NB4 (cell line): ENCODE measurements at places on chromosomes 7 and 10.

DNA sequence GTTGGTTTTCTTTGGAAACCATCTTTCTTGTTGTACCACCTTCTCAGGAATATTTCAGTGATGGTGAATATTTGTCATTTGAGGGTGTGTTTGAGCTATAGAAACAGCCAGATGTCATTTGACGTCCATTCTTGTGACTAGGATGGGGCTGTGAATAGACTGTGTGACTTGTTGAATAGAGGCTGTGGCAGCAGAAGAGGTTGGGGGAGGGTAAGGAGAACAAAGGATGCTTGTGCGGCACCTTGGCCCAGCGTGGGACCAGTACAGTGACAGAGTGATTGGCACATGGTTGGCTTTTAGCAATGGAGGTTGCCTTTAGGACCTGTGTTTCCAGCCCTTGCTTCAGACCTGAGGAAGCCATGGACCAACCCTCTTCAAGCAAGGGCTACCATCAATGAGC lies 11.3 kb downstream of the DMBT1 start:
- DNase-seq: no peak

DNA sequence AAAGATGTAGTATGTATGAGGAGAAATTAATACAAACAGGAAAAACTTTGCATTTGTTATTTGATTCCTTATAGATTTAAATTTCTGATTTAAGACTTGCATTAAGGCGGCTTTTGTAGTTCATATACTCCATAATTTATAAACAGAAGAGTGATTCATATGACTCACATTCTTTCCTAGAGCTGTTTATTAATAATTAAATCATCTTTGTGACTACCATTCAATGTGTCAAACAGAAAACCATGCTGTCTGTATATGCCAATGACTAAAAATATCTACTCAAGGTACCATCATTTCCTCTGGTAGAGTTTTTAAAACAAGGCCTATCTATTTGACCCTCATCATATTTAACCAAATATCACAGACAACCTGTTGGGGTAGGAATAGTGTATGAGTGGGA lies 501.7 kb downstream of the PARD3 start:
- DNase-seq: no peak

DNA sequence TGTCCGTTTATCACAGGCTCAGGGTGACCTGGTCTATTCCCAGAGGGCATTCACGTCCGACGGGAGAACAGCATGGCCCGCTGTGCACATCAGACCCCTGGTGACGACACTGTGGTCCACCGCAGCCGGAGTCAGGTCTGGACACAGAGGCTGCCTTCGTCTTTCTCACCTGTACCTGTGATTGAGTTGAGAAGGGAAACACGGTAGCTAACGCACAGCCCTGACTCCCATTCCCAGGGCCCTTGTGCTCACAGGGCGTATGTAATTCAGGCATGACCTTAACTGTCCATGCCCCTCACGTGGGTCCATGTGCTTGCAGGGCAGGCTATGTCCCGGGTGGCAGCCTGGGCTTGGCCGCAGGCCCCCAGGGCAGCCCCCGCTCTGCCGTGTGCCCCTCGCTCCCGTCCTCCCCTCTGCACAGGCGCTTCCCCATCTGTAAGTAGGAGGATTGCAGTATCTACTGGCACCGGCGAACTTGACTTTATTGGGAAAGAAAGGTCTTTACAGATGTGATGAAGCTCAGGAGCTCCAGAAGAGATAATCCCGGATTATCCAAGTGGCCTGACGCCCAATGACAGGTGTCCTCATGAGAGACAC lies 221.3 kb upstream of the TCERG1L start:
- no peak for DNase-seq

DNA sequence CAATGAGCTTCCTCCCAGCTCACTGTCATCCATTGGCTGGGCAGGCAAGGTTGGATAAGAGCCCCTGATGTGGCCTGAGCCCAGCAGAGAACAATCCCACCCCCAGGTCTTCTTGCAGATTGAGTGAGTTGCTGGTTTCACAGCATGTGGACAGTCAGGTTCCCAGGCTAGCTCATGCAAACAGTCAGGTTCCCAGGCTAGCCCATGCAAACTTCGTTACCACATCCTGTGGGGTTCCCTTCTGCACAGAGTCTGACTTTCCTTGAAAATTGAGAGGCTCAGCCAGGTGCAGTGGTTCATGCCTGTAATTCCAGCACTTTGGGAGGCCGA lies 67.1 kb downstream of the TMEM130 start:
- peak; percentile 59 for DNase-seq

DNA sequence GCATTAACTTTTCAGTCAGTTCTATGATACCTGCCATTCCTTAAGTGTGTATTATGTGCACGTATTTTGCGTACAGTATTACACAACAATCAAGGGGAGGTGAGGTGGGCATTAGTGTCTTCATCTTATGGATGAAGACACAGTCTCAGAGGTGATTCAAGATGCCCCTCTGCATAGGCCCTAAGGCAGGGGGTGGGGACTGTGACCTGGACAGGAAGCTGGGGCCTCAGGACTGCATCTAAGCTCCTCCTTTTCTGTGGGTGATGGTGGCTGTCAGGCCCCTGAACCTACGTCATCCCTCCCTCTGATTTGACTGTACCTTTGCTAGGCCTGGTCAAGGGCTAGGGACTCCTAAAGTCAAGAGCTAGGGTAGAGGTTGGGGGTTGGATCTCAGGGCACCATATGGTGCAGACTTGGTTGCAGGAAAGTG lies 38.9 kb downstream of the HK1 start:
- DNase-seq: peak; percentile 43

DNA sequence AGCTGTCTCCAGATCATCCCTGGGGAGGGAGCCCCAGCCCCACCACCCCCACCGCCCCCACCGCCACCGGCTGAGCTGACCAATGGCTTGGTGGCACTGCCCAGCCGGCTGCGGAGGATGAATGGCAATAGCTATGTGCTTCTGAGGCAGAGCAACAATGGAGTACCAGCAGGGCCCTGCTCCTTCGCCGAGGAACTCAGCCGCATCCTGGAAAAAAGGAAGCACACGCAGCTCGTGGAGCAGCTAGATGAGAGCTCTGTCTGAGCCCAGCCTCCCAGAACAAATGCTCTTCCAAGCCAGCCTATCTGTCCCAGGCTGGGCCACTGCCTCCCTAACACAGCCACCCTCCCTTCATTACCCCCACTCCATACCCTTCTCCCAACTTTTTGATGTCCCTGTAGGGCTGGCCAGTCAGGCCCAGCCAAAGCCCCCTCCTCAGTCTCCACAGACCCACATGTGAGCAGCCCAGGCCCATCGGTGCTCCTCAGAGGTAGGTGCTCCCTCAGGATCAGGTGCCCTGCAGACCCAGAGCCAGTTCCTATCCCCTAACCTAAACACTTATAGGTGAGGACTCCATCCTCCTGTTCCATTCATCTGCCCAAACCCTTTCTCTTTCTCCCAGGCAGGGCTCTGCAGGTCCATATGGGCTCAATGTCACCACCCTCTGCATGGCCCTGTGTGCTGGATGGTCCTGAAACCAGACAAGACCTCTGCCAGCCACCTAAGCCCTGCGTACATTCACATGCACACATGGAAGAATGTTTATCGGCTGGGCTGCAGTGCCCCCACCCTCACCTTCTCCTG lies 3.2 kb downstream of the MRPL43 start:
- DNase-seq: no peak

- no peak for DNase-seq
Measured at GRCh38 chr10:104630731-104631130, 10.4 kb upstream of the SORCS3 start.

- DNase-seq: peak; percentile 21
Measured at GRCh38 chr7:96285579-96285978, 36.3 kb downstream of the SLC25A13 start.

DNA sequence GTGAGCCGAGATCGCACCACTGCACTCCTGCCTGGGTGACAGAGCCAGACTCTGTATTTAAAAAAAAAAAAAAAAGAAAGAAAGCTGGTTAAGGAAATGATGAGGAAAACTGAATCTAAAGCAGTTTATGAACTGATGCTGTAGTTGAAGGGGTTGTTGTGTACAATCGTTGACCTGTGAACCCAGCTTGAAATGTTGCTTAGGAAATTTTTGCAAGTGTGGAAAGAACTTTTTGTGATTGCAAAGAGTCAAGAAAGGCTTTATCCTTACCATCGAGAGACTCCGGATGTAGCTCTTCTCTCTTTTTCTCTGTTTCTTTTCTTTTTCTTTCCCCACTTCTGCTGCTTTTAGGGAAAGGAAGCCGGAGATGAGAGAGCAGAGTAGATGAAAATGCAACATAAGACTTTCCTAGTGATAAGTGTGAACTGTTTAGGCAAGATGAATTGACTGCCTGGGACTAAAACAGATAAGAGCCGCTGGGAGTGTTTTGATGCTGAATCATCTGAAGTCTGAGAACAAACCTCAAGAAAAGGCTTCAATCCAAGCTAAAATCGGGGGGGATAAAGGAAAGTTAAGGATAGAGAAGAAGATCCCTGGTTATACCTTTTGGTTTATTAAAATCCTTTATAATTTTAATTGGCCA lies 69.0 kb downstream of the TAF3 start:
- DNase-seq: no peak
